ENCODE measurements at places on chromosomes 3 and 15.

DNA sequence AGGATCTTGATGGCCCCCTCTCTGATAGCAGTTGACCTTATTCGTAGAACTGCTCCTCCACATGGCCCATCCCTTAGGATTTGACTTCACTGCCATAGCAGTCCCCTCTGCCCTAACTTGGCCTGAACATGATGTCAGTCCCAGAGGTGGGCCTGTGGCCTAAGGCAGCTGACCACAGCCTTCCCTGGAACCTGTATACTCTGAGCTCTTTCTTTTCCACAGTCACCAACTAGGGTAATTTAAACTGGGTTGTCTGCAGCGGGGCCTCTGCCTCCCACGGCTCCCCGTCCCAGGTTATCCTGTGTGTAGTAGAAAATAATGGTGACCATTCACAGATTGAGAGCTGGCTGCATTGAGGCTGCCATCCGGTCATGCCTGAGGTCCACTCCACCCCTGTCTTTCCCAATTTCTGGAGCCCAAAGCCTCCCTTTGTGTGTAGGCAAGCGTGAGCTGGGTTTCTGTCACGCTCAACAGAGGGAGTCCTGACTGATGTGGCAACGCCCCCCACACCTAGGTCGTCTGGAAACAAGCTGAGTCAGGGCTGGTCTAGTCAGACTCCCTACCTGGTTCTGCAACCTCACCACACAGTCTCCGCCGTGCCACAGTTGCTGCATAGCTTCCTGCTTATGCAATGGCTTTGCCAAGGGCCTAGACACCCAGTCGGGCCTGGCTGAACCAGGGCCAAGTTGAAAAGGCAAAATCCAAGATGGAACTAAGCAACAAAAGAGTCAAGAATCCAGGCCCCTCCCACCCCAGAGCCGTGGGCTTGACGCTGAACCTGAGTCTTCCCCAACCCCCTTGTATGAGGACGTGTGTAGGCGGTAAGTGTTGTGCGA, 284.5 kb downstream of the XXYLT1 start:
- DNase-seq = no peak

DNA sequence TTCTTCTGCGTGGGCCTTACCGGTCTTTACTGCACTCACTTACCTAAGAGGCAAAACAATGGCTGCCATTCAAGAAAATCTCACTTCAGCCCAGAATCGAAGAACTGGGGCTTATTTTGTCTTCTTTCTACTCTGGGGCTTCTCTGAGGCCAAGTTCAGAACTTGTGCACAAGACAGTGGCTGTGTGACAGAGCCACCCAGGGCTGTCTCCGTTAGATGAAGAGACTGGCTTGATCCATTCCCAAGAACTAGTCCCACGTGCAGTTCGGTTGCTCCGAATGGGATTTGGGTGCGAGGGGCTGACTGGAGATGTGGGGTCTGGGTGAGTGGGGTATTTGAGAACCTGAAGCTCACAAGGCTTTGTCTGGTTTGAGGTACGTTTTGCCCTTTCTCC, 795 bp upstream of the TCF12 start:
- no peak for DNase-seq

DNA sequence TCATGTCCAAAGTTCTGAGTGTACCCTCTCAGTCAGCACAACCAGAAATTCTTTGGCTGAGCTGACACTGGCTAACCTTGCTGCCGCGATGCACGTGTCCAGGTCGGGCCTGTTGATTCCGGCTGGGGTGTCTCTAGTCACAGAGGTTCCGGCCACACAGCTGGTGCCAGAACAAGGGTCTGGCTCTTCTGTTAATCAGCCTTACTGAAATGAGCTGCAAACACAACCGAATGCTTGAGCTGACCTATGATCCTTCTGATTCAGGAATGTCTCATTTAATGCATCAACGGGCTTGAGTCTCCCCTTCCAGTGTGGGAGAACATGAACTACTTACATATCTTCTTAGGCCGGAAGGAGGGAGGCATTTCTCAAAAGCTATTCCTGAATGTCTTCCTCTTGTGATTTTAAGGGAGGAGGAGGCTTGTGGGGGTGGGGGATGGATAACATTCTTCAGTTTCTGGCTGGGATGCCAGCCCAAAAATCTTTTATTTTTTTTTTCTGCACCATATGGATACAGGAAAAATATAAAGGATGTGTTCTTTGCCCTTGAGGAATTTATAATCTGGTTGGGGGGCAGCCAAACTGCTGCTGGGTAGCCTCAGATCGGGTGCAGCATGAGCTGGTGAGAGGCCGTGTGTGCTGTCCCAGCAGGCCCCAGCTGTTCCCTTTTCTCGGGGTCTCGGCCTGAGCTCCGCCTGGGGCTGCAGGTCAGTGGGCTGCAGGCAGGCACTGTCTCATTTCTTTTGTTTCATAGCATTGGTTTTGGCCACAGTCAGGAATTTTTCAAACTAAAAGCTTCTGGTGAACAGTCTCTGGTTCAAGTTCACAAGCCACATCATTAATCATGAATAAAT, 319.1 kb upstream of the TBL1XR1 start:
- DNase-seq = peak; percentile 59

DNA sequence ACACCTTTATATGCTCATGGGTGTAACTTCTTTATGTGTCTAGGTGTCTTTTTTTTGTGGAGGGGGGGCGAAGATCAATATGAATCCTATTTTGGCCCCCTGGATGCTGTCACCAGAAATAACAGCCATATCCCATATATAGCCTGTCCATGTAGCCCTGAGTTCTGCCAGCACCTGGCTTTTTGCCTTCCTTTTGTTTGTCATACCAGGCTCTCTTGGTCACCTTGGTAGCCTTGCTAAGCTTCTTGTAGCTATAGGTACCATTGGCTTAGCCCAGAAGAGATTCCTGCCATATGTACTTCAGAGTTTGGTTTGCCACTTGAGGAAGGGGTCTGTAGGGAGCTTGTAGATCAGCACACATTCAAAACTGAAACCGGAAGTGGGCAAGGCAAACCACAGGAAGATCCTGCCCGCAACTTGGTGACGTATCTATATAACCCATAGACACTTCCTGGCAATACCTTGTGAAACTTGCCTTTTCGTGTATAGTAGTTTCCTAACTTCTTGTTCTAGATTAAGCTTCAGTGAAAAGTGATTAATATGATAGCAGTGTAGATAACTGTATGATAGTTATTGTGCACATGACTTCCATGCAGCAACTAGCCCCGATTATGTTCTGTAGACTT, 11.9 kb downstream of the RASA2 start:
- peak; percentile 41 for DNase-seq
